ENCODE measurements at places on chromosomes 5 and 9.

- no peak for DNase-seq
Observed at GRCh38 chr5:16805486-16805885, 130.6 kb downstream of the MYO10 start.

DNA sequence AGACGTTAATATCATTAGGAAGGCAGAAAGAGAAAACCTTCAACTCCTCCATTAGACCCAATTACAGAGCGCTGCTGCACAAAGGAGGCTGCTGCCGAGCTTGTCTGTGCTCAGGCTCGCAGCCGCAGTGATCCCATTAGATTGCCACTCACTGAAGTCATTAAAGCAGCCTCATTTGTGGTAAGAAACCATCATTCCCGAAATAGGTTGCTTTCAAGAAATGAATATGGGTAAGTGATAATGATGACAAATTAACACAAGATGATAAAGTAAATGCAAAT lies 137.2 kb downstream of the CAVIN4 start:
- DNase-seq: no peak

DNA sequence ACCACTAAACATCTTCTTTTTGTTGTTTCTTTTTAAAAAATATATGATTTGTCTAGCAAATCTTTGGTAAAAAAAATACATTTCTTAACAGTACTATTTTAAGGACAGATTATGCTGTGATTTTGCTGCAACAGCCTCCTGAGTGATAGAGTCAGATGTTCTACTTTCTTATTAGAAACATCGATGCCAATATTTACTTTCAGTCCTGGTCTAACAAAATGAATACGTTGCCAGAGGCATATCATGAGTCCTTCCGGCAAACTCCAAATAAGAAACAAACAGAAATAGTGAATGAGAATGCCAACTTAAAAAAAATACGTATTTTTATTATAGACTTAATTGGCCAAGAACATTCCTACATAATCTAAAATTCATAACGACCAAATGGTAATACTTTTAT lies 371.5 kb downstream of the ADGRV1 start:
- DNase-seq: no peak

GRCh38 chr5:136042665-136043121 lies 13.9 kb downstream of the TGFBI start:
- DNase-seq: no peak

GRCh38 chr5:62143268-62144229 lies 162.5 kb upstream of the KIF2A start:
- DNase-seq: no peak

DNA sequence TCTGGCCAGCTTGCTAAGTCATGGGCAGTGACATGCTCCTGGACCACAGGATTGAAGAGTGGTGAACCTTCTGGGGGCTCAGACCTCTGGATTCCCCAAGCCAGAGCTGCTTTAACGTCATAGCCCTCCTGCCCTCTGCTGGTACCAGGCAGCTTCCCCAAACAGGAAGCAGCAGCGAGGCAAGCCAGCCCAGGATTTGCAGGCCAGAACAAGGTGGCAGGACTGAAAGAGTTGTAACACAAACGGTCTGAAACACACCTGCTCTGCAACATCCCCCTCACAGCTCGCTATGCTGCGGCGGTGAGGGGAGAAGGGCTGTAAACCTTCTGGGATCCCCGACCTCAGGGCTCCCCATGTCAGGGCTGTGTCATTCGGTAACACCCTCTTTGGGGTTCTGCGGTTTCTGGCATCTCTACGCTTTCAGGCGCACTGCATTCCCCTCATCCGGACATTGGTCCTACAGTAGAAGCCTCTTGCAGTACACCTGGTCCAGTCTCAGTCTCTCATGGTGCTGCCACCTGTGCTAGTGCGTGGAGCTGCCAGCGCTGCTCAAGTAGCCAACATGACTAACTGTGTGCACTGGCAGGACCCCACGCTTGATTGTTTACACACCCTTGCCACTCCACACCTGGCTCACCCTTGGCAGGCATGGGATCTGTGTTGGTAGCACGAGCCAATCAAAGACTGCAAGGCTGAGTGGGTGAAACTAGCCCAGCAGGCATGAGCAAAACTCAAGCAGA lies 893.3 kb downstream of the PTPRD start:
- DNase-seq: no peak

DNA sequence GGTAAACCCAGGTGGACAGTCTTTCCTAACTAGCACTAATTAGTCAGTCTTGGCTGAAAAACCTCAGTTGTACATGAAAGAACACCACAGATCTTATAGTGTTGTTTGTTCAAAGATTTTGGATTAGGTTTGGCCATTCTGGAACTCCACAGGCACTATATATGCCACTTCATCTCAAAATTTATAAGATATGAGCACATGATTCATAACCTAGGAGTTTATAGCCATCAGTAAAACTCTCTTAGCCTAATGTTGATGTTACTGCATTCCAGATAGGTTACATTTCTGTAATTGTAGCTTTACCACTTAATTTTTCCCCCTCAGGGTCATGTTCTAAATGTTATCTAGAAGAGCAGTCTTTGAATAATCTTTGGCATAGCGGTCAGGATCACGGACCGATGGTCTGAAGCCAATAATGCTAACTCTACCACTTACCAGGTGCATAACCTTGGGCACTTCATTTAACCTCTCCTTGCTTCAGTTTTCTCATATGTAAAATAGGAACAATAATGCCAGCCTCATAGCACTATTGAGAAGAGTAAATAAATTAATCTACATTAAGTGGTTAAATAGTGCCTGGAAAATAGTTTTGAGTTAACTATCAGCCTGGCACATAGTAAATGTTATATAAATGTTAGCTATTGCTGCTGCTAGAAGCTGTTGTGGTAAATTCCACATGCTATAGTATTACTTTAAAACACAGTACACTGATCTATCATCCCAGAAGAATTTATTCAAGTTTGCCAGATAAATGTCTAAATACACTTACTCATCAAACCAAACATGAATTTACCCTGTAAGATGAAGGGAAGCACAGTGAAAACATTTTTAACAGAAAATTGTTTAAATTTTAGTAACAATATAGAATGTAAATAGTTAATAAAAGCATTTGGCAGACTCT lies 743.9 kb downstream of the NR2F1-AS1 start:
- no peak for DNase-seq

DNA sequence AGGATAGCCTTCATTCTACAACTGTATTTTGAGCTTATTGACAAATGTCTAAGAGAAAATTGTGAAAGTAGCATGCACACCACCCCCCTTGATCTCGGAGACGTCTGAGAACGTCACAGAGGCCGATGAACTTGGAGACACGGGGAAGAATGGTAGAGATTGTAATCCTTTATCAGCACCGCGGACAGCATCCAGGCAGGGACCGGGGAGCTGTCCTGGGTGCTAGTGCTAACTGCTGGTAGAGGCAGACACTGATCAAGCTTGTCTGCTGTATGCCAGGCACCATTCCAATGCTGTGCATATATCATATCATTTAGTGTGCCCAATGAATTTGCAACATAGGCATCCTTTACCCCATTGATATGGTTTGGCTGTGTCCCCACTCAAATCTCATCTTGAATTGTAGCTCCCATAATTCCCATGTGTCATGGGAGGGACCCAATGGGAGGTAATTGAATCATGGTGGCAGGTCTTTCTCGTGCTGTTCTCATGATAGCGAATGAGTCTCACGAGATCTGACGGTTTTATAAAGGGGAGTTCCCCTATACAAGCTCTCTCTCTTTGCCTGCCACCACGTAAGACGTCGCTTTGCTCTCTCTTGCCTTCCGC lies 98.8 kb downstream of the LHX2 start:
- no peak for DNase-seq

DNA sequence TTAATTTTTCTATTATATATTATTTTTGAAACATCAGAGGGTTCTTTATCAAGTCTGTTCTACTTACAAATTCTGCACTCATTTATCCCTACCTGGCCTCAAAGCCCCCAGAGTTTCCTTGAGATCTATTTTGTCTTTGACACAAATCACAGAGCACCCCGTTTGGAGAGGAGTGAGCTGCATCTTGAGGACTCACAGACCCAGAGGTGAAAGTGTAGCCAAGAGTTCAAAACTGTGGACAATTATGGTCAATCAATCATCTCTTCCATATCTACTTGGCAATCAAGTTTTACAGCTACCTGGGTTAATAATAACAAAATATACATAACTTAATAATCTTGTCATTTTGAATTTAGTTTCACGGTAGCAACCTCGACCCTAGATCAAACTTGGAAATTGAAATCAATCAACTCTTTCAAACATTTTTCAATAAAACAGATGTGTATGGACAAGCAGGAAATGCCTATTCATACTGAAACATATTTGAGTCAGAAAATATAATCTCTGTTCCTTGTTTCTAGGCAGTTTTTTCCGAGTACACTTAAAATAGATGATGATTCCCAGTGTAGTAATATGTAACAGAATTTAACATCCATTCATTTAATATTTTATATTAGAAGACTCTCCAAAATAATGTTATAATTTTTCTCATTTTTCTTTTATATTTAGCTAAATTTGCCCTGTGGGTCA lies 13.7 kb upstream of the SYK start:
- DNase-seq: no peak

DNA sequence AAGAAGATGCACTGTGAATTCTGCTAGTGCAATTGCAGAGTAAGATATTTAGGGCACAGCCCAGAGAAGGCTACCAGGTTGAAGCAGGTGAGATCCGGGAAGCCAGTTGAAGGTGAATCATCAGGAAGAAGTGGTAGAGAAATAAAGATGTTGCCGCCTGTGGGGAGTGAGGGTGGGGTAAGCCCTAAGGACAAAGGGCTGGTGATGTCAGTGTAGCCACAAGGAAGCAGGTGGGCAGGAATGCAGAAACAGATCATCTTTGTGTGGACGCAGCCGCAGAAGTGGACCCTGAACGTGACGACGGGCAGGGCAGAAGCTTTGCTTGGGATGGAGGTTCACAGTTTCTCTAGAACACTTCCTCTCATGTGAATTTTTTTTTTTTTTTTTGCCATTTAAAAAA lies 164.2 kb downstream of the ACTL7B start:
- DNase-seq: no peak

DNA sequence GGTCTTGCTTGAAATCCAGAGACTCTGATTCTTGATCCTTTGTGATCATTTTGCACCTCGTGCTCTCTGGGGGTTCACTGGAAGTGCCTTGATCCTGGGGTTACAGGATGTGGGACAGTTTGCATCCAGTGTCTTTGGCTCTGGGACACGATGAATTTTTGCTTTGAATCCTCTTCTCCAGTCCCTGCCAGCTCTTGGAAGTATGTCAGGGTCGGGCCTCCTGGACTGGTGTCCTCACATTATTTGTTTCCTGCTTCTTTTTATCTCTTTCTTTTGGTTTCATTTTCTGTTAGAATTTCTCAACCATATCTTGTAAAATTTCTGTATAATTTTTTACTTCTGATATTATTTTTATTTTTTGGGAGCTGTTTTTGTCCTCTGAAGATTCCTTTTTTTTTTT lies 34.2 kb downstream of the SECISBP2 start:
- no peak for DNase-seq

GRCh38 chr9:14497476-14497875 lies 183.5 kb upstream of the NFIB start:
- DNase-seq: no peak

- no peak for DNase-seq
Observed at GRCh38 chr9:125536167-125536772, 170.7 kb downstream of the MAPKAP1 start.

- no peak for DNase-seq
Observed at GRCh38 chr5:151741678-151742423, 16.6 kb downstream of the ATOX1 start.

DNA sequence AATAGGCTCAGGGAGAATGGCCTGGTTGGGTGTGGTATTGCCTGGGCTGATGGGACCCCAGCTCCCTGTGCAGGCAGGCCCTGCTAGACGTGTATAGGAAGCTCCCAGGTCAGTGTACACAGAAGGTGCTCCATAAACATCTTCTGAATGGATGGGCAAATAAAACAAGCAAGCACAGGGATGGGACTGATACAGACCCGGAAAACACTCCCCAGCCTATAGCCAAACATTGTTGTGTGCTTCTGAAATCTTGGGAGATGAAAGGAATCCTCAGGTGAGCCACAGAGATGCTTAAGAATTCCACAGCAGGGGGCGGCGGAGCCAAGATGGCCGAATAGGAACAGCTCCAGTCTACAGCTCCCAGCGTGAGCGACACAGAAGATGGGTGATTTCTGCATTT lies 151.8 kb downstream of the ENTREP1 start:
- DNase-seq: no peak

DNA sequence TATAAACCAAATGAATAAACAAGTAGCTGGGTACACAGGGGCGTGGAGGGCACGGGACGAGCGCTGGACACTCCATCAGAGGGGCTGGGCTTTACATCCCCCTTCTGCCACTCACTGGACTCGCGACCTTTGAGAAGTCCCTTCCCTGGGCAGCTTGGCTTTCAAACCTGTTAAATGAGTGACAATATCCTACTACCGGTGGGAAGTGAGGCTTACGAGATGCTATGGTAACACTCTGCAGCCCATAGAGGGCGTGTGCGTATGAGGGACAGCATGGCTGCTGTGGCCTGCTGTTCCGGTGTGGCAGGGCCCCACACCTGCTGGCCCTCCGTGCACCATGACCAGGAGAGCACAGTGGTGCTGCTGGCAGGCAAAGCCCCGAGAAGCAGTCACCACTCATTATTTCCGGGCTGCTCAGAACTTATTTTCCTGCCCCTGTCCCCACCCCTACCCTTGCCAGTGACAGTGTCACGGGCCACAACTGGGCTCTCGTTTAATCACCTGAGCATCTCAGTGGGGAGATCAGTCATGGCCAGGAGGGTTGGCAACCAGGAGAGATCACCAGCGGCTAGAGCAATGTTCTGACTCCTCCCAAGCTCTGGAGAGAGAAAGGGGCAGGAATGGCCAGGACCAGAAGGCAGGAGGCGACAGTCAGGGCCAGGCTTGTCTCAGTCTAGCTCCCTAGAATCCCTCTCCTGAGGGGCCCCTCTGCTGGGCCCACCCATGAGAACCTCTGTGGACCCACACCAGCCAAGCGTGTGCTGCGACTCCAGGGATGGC lies 10.5 kb downstream of the CLTB start:
- no peak for DNase-seq

DNA sequence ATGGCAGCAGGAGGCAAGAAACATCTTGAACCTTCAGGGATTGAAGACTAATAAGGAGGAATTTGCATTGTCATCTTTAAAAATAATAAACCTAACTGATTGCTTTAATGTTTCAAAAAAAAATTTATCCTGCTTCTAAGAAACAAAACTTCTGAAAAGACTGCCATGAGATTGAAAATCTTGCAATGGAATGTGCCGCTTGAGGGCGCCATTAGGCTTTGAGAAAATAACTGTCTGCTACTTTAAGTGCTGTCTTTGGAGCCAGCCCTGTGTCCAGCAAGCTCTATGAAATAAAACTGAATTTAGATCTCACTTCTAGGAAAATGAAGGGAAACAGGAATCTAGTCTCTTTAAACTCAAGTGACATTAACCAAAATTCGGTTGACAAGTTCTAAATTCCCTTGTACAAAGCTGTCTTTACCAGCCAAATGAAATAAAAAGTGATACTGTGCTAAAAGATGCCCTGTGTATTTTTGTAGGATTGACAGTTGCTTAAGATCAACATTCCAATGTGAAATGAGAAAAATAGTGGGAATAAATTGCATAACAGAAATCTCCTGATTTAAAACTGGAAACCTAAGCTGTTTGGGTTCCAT lies 79.4 kb downstream of the ESM1 start:
- DNase-seq: peak; percentile 2

Measured in nucleus accumbens (tissue), 56 donors.